ENCODE measurements at places on chromosomes 7 and 10.

DNA sequence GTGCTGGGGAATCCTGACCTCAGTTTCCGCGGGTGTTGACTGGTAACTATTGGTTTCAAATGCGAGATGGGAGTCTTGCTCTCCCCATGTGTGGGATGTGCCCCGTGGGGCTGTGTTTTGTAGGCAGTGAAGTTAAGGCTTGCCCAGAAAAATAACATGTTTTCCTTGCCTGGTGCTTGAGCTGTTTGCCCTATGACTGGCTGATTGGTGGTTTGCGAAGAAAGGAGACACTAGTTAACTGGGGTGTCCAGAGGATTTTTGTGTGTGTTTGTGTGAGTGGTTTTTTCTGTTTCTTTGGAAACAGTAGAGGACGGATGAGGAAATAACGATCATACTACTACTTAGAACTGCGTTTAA is 61.9 kb downstream of the CREB5 start:
- no peak for DNase-seq

- no peak for DNase-seq
Observed at GRCh38 chr7:139853506-139854123, 24.6 kb downstream of the TBXAS1 start.

GRCh38 chr7:55092186-55092974 is 73.6 kb downstream of the EGFR start:
- no peak for DNase-seq

- no peak for DNase-seq
Observed at GRCh38 chr7:116578526-116578925, 53.7 kb downstream of the CAV1 start.

DNA sequence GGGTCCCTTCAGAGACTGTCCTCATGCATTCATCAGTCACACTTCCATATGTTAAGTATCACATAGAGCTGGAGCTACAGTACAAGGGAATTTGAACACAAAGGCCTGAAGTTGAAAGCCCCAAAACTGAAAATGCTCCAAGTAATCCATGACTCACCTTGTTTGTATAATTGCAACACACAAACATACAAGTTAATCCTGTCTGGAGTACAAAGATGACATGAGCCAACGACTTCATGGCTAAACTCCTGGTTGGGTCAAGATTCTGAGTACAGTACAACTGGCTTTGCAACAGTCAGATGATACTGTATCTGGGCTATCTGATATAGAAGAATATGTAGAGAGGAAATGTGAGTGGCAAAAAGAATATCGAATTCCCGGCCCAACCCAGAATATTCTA is 73.1 kb upstream of the AASS start:
- no peak for DNase-seq
